Activated CD8-positive, alpha-beta memory T cell treated with anti-CD3 and anti-CD28 coated beads, Interleukin-2, amount 10 ng/mL, durations not matched to agents 7 days and 5 days (primary cell): ENCODE measurements at places on chromosomes 16 and 17. TPM values are rescaled to one million over a fixed set of nuclear protein-coding genes. Genes with fewer than 3 reads are reported as not detected.

KCNJ16 gene
- not detected for total RNA-seq

GPATCH8 gene
- 51.6 TPM for total RNA-seq

HOXB1 gene
- total RNA-seq = not detected

ZNF423 gene
- total RNA-seq = not detected

ABCC12 gene
- not detected for total RNA-seq

HBA2 gene
- not detected for total RNA-seq

QPRT gene
- total RNA-seq = 13.3 TPM

PRR15L gene
- total RNA-seq = not detected

IL17C gene
- total RNA-seq = 0.29 TPM

PITPNM3 gene
- total RNA-seq = 0.76 TPM

ST6GALNAC2 gene
- total RNA-seq = not detected

ADGRG3 gene
- total RNA-seq = not detected

SOX9 gene
- total RNA-seq = not detected

KCTD19 gene
- total RNA-seq = 1.1 TPM

KRT34 gene
- total RNA-seq = not detected

GNG13 gene
- not detected for total RNA-seq

THAP11 gene
- total RNA-seq = 47.9 TPM

SALL1 gene
- total RNA-seq = not detected
